Fibroblast of upper back skin (primary cell): ENCODE measurements at places on chromosomes 2 and 18.

DNA sequence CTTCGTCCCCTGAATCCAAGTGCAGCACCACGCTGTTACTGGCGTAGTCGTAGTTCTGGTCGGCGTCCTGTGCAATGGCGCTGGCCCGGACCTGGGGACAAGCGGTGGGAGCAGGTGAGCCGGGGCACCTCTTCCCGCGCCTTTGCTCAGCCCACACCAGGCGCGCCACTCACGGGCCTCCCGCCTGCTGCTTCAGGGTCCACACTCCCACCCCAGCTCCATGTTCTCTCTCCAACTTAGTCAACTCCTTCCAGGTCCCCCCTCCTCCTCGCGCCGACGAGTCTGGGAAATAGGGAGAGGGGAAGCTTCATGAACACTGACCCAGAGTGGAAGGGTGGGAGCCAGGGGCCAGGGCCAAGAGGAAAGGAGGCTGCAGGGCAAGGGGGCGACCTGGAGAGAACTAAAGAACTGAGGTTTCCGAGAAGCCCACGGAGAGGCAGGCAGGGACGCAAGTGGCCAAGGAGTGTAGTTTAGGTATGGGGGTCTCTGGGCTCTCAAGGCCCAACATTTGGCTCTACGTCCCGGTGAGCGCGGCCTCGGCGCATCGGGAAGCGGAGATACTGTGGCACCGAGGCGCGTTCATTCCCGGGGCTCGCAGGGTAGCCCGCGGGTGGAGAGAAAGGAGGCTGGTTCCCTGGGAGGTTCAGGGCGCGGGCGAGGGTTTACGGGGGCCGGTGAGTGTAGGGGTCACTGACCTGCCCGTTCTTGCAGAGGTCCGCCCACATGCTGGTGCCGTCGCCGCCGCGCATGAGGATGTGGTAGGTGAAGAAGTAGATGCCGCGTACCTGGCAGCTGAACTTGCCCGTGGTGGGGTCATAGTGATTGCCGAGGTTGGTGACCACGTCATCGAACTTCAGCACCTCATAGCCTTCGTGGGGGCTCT, 1.4 kb downstream of the C1QL2 start:
- DNase-seq = no peak

DNA sequence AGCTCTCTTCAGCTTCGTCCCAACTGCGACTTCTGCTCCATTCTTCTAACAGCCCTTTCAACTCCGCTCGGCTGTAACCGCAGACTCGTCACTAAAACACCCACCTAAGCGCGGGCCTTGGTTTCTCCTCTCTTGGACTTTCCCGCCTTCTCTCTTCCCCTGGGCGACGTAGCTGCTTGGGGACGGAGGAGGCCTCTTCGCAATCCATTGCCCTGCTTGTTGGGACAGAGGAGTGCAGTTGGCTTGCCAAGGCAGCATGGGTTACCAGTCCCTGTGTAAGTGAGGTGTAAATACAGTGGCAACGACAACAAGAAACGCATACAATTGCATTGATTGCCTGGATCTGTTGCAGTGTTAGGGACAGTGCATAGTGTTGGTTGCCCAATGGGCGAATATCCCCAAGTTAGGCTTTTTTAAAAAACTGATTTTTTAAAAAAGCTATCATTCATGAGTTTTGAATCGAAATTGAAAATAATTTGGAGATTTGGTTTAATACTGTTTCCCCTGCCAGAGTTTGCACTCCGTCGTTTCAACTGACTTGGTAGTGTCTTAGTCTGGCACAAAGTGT, 484 bp upstream of the DARS1 start:
- no peak for DNase-seq

DNA sequence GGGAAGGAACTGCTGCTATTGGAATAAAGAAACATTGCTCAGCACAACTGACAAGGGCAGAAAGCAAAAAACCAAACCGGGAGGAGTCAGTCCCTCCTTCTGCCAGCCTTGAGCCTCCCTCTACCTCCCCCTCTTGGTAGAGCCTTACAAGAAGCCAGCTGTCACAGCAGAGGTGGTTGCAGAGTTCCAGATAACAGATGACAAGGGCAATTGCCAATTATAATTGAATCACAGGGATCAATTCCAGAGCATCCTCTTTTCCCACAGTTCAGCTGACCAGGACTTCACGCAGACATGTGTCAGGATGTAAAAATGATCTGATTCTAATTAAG, 548.2 kb upstream of the LRRTM1 start:
- DNase-seq = no peak

GRCh38 chr2:54009549-54009948, 38.8 kb upstream of the PSME4 start:
- no peak for DNase-seq

GRCh38 chr2:55051026-55051866, 995 bp upstream of the RTN4 start:
- DNase-seq = peak; percentile 100

DNA sequence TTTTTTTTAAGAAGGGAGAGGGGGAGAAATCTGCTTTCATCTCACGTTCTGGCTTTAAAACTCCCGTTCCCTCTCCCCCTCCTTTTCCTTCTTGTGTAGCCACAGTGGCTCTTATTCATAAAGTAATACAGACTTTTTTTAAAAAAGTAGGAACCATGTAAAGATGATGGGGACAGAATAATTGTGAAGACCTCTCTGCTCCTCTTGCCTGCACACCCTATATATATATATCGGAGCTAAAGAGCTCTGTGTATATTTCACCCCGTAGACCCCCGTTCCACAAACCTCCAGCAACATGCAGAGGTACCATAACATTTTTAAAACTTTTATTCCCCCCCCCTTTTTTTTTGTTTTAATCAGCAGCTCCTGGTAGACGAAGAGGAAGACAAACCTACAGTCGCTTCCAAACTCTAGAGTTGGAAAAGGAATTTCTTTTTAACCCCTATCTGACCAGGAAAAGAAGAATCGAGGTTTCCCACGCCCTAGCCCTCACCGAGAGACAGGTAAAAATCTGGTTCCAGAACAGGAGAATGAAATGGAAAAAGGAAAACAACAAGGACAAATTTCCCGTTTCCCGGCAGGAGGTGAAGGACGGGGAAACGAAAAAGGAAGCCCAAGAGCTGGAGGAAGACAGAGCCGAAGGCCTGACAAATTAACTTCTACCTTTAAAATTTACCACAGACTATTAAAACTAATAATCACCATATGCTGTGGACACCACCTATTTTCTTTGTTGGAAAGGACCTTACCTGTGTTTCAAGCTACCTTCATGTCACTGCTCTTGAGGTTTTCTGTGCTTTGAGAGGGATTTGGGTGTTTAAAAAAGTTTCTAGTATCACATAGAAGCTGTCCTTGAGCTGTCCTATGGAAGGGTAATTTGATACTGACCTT, 1.7 kb downstream of the HOXD8 start:
- DNase-seq = no peak

GRCh38 chr2:167758292-167758691, 489.1 kb downstream of the STK39 start:
- no peak for DNase-seq

DNA sequence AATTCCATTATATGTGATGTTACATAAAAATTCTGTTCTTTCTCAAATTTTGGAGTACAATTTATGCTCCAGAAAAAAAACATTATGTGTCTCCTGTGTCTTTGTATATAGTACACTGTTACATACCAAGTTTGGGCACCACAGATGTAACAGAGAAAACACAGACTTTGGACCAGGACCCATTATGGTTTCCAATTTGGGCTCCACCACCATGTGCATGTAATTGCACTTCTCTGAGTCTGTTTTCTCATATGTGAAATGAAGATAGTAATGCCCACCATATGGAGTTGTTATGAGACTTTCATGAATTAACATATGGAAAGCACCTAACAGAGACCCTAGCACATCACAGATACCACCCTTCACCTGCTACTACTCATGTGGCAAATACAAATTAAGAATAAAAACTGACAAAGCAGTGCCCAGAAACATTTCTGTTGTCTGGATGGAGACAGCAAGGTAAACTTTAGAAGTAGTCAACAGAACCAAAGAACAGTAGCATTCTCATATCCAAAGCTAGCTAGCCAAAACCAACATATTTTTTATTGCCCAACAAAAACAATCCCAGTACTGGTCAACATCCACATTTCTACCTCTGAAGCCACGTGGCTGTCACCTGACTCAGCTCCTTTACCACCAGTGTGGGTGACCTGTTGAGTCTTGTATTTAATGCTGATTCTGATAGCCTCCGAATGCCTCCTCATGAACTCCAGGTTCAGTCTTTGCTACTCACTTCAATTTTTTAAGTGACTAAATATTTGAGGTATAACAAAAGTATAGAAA, 42.9 kb downstream of the ANTXR1 start:
- no peak for DNase-seq

- no peak for DNase-seq
Measured at GRCh38 chr2:150387586-150388288, 99.7 kb downstream of the RND3 start.

GRCh38 chr2:38178119-38178518, 102.2 kb upstream of the CYP1B1 start:
- peak; percentile 50 for DNase-seq

DNA sequence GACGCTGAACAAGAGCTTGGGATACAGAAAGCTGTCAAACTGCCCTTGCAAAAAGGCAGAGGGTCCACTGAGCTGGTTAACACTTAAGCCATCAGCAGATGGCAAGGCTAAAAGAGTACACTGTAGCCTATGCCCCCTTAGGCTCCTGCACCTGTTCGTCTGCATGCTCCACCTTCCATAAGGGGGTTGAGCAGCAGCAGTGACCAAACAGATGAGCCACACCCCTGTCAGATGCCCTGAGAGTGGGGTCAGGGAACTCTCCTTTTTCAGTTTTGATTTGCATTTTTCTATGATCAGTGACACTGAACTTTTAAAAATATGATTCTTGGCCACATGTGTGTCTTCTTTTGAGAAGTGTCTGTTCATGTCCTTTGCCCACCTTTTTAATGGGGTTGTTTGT, 402.5 kb upstream of the FAM98A start:
- DNase-seq = no peak

DNA sequence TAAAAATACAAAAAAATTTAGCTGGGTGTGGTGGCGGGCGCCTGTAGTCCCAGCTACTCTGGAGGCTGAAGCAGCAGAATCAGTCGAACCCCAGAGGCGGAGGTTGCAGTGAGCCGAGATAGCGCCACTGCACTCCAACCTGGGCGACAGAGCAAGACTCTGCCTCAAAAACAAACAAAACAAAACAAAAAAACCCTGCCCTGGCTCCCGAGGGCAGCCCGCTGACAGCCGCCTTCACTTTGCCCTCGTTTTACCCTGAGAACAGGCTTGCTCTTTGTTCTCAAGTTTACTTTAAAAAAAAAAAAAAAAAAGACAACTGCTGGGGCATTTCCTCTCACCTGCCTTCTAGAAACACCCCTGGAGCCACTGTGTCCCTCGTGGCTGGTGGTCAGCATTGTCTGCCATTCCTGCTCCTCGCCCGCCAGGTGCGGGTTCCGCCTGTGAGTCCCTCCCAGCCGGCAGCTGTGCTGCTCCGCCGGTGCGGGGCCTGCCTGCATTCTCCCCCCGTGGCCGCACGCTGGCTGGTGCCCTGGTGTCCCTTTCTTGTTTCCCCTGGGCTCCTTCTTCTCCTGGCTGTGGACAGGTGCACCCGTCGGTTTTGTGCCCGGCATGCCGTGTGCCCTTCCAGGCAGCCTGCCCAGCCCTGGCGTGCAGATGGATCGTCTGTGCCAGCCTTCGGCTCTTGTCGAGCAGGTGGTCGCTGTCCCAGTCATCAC, 105.7 kb downstream of the USP40 start:
- no peak for DNase-seq

GRCh38 chr18:79395761-79396404, at the start of gene NFATC1:
TSS of gene NFATC1 (plus strand) at chr18:79395930. CDS start at chr18:79396225, 295 bp downstream.
- peak; percentile 66 for DNase-seq

GRCh38 chr2:148979164-148979918, 59.2 kb upstream of the LYPD6B start:
- DNase-seq = no peak

DNA sequence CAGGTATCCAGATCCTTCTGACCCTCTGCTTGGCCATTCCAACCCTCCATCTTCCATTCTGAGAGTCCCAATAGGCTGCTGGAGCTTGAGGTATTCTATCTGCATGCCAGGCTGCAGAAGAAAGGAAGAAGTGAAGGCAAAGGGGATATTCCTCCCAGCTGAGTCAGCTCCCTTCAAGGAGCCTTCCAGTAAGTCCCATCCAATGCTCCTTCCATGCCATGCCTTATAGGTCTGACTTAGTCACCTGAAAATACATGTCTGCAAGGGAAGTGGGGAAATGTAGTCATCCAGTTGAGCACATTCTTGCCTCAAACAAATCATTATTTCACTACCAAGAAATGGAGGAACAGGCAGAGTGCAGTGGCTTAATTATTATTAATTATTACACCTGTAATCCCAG, 464.6 kb downstream of the CNTNAP5 start:
- DNase-seq = no peak

- DNase-seq = no peak
Measured at GRCh38 chr2:215850380-215850779, 163.0 kb downstream of the MREG start.

GRCh38 chr18:37930640-37931039, 365.0 kb upstream of the CELF4 start:
- DNase-seq = no peak

DNA sequence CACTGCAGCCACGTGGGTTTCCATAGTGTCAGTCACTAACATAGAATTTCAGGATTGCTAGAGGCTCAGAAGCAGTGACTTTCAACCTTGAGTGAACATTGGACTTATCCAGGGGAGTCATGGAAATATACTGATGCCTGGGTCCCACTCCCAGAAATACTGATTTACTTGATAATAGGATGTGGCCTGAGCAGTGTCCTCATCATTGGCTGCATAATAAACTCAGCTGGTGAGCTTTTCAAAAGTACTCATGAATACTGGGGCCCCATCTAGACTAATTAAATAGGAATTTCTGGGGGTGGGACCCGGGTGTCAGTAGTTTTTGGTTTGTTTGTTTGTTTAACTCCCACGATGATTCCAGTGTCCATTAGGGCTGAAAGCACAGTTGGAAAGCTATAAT, 141.4 kb downstream of the COL4A4 start:
- no peak for DNase-seq
